HFFc6 (cell line): ENCODE measurements at places on chromosomes 1 and 21.

GRCh38 chr1:87588495-87588894 lies 259.8 kb downstream of the LMO4 start:
- DNase-seq: no peak

- DNase-seq: no peak
Observed at GRCh38 chr21:45592626-45593134, 50.4 kb upstream of the SLC19A1 start.

DNA sequence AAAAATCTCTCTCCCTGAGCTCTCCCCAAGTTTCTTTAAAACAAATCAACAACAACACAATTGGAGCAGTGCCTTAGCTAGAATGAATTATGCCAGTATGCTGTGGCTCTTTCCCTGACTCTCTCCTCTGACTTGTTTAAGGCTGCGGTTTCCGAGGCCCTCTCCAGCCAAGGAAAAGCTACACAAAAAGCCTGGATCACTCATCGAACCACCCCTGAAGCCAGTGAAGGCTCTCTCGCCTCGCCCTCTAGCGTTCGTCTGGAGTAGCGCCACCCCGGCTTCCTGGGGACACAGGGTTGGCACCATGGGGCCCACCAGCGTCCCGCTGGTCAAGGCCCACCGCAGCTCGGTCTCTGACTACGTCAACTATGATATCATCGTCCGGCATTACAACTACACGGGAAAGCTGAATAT lies 1.9 kb downstream of the S1PR1 start:
- DNase-seq: peak; percentile 88

- peak; percentile 52 for DNase-seq
Observed at GRCh38 chr1:56901716-56902115, 47.1 kb downstream of the C8A start.

GRCh38 chr1:13766592-13767564 lies 66.9 kb downstream of the PRDM2 start:
- peak; percentile 88 for DNase-seq

- DNase-seq: no peak
Observed at GRCh38 chr1:163670989-163671757, 349.4 kb downstream of the NUF2 start.

DNA sequence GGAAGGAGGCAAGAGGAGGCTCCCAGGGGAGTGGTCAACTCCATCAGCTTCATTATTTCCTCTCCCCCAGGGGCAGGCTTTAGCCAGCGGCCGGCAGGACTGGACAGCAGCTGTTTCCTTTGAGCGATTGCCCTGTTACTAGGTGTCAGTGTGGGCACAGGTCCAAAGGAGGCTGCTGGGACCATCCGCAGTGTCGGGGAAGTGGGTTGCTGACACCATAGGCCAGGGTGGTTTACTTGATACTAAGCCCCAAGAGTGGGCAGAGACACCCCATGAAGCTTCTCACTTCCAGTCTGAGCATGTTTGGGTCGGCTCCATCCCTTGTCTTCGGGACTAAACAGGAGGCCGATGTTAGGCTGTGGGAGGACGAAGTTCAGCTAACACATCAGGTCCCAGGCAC lies 63.6 kb downstream of the KAZN start:
- DNase-seq: no peak

- no peak for DNase-seq
Observed at GRCh38 chr1:230064283-230064682, 2.8 kb upstream of the GALNT2 start.

GRCh38 chr21:44566403-44566802 lies 7.1 kb upstream of the KRTAP10-4 start:
- no peak for DNase-seq

DNA sequence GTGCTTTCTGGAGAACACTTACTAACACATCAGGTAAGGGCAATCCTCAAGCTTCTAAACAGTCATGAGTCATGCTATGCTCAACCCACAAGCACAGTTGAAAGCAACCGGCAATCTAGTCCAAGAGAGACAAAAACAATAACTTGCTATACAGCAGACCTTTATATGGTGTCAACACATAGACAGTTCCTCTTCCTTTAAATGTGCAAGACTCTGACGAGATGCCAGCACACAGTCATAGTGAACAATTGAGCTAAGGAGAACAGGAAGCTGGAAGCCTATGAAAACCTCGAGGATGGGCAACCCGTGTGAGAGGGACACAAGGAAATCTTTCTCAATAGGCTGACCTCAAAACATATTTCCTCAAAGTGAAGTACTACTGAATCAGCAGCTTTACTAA lies 5.3 kb downstream of the ADIPOR1 start:
- no peak for DNase-seq

DNA sequence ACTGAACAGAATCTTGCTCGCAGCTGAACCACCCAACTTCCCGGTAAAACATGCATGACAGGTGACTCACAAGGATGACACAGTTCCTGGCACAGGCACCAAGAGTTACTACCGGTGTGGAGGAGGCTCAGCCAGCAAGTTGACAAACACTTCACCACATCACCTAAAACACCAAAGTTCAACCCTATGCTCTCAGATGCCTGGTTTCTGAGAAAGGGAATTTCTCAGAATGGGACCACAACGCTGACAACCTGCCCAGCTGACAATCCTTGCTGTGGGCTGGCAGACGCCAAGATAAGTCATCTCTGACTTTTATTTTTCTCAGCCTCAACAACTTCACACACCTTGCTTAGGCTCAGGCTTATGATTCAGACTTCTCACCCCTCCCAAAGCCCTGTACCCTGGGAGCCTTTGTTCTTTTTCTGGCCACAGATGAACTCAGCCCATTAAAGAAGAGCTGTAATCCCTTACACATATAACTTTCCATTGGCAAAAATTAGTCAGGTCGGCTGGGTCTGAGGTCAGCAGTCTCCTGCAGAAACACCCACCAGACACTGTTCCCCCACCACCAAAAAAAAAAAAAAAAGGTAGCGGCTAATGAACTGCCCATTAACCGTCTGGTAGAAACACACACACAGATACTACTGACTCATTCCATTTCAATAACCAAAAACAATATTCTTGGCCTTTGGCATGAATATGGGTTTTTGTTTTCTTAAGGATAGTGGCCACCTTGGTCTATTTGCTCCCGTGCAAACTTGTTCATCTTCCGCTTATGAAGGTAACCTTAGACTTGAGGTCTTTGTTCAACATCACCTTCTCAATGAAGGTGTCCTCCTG lies 10.8 kb upstream of the TIAM1 start:
- DNase-seq: no peak

DNA sequence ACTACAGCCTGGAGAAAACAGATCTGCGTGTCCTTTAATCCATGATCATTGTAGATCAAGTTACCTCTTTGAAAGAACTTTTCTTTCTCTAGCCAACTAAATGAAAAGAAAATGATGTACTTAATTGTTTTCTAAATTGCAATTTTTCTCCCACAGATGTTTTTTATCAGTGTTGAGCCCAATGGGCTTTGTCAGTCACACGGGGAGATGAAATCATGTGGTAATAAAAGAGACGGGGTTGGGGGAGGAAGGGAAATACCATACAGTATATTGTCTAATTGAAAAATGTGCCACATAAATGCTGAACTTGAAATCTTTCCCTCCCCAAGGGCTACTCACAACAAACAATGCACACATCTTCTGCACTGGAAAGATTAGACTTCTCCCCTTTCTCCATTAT lies 58.4 kb downstream of the NTMT2 start:
- no peak for DNase-seq

GRCh38 chr1:211127166-211127565 lies 6.8 kb downstream of the KCNH1 start:
- no peak for DNase-seq

DNA sequence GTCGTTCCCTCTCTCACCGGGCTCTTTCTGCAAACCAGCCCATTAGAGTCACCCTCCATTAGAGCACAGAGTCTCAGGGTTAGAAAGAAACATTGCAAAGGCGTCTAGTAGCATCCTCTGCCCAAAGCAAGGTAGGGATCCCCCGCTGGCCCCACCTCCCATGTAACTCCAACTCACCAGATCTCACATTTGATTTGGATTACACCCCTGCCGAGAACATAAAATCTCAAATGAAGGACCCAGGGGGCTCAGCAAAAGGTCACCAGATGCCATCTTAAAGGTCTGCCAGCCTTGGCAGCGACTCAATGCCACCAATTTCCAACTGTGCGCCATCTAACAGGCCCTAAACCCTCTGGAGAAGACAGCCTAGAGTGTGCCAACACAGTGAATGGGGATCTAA lies 14.1 kb downstream of the C1orf87 start:
- no peak for DNase-seq

- DNase-seq: no peak
Observed at GRCh38 chr1:231422798-231423309, 767 bp upstream of the EGLN1 start.

DNA sequence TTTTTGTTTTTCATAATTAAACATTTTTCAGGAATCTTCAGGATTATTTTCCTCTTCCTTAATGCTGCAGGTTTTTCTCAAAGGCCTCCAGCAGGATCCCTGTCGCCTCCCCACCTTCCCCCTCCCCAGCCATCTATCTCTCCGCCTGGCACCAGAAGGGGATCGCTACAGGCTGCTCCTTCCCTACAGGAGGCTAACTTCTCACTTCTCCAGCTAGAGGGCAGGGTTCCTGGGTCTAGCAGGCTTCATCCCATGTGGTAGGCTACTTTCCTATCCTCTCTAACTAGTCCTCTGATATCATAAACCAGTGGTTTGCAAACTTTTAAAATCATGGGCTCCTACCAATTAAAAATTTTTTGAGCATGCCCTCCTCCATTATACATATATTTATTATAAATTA lies 104.1 kb downstream of the KCNN3 start:
- DNase-seq: peak; percentile 24

DNA sequence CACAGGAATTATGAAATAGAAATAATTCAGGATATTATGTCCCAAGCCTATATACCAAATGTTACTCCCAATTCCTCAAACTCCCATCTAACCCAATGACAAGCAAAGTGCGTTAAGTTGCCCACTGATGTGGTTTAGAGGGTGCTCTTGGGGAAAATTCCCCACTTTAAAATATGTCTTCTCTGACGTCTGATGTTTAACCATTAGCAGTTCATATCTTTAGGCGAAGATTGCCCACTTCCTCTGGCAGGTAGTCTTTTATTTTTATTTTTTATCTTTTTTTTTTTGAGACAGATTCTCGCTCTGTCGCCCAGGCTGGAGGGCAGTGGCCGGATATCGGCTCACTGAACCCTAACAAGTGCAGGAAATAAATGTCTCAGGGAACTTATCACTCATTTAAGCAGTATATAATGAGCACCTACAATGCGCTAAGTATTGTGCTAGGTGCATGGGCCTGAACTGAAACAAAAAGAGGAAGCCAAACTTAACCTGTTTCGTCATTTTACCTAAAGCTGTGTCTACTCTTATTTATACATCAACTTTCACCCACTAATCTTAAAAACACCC lies 1.3 kb upstream of the LYST start:
- DNase-seq: no peak

GRCh38 chr1:8439015-8439702 lies 121.2 kb downstream of the SLC45A1 start:
- peak; percentile 64 for DNase-seq

DNA sequence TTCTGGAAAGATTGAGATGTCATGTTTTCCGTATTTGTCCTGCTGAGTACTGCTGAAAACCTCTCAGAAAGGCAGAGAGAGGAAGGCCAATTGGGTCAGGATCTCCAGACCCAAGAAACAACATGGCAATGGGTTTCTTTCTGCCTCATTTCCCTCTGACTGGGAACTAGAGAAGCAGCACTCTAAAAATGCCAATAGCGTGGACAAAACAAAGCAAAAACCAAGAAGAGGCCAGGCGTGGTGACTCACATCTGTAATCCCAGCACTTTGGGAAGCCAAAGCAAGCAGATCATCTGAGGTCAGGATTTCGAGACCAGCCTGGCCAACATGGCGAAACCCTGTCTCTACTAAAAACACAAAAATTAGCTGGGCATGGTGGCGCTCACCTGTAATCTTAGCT lies 18.3 kb downstream of the TNFRSF9 start:
- DNase-seq: peak; percentile 51

DNA sequence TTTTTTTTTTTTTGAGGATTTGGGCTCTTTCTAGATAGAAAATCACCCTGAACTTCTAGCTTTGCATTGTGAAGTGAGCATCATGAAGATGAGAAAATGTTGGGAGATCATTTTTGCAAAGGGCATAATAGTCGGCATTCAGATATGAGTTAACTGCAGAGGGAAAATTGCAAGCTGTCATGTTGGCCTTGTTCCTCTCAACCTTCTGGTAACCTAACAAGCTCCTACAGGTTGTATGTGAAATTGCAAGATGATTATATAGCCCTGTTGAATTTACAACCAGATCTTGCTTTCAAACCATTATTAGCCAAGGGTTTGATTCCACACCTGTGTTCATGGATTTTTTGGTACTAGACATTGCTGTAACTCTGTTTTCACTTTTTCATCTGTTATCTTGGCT lies 2.2 kb downstream of the ELOA start:
- peak; percentile 42 for DNase-seq

- DNase-seq: no peak
Observed at GRCh38 chr1:100440075-100440809, 87.9 kb downstream of the CDC14A start.

DNA sequence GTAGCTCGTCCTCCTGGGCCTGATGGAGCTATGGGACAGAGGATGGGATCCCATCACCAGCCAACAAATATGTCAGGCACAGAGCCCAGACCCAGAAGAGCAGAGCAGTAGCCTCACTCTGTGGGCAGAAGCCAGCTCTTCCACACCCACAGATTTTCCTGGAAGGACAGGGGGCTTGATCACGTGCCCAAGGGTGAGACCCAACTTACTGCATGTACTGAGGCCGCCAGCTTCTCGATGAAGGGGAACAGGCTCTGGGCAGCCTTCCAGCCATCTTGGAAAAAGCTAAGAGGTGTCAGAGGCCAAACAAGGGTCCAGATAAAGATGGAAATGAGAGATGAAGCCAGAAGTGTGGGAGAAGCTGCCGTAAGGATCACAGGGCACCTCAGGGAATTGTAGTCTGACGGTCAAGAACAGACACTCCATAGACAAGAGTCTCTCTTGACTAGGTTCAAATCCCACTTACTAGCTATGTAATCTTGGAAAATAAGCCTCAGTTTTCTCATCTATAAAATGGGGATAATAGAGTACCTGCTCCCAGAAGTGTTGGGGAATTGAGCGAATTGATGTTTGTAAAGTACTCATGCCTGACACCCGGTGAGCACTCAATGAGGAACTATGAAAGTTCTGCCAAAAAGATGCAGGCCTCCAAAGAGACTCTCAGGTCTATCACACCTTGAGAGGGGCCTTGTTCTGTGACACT lies 17.0 kb upstream of the TCEA3 start:
- no peak for DNase-seq

GRCh38 chr1:43992232-43992995 lies 1.0 kb downstream of the CCDC24 start:
- DNase-seq: no peak

- peak; percentile 75 for DNase-seq
Observed at GRCh38 chr1:162873671-162874666, 13.0 kb upstream of the CCDC190 start.

GRCh38 chr21:44295646-44296045 lies 4.2 kb upstream of the PFKL start:
- DNase-seq: no peak

- no peak for DNase-seq
Observed at GRCh38 chr21:27040738-27041469, 74.0 kb upstream of the ADAMTS5 start.
